ENCODE measurements at places on chromosomes 1 and 21.

DNA sequence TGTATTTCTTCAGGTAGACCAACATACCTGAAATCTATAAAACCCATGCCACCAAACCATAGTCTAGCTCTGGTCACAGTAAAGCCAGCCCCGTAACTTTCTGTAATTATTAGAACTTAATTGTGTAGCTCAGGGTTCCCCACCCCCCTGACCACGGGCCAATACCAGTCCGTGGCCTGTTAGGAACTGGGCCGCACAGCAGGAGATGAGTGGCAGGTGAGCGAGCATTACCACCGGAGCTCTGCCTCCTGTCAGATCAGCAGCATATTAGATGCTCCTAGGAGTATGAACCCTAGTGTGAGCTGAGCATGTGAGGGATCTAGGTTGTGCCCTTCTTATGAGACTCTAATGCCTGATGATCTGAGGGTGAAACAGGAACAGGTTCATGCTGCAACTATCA is 14.6 kb downstream of the TENT5C start:
- no peak for DNase-seq

- no peak for DNase-seq
Measured at GRCh38 chr1:66699213-66699612, 53.0 kb upstream of the DYNLT5 start.

GRCh38 chr21:34836933-34837505 is 168.2 kb downstream of the CLIC6 start:
- DNase-seq = no peak

- no peak for DNase-seq
Measured at GRCh38 chr1:186768906-186769305, 59.8 kb upstream of the PLA2G4A start.

- DNase-seq = no peak
Measured at GRCh38 chr21:41254090-41254700, 62.4 kb upstream of the FAM3B start.

DNA sequence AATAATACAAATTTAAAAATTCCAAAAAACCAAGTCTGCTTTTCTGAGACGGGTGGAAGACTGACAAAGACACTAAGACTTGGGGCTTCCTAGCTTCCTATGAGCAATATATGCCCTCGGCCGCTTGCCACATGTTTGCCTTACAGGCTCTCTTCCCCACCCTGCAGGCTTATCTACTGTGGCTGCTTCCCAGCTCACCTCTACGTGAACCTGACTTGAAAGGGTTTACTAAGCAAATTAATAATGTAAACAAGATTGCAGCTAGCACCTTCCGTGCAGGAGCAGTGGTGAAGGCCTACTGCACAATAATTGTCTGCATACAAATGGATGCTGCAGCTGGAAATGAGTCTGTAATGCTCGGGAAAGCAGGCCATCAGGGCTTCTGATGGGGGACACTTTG is 152.9 kb upstream of the DAB1 start:
- no peak for DNase-seq
